HepG2 (cell line): ENCODE measurements at places on chromosomes 6 and 20.

GRCh38 chr20:58987790-58988564 is 6.9 kb downstream of the NELFCD start:
- DNase-seq = no peak

DNA sequence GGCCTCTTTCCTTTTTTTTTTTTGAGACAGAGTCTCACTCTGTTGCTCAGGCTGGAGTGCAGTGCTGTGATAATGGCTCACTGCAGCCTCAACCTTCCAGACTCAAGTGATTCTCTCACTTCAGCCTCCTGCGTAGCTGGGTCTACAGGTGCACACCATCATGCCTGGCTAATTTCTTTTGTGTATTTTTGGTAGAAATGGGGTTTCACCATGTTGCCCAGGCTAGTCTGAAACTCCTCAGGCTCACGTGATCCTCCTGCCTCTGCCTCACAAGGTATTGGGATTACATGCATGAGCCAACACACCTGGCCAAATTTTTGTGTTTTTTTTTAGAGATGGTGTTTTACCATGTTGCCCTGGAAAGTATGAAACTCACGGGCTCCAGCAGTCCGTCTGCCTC is 29.3 kb downstream of the SRC start:
- DNase-seq = no peak

- no peak for DNase-seq
Observed at GRCh38 chr6:155352811-155353210, 38.5 kb upstream of the TFB1M start.

DNA sequence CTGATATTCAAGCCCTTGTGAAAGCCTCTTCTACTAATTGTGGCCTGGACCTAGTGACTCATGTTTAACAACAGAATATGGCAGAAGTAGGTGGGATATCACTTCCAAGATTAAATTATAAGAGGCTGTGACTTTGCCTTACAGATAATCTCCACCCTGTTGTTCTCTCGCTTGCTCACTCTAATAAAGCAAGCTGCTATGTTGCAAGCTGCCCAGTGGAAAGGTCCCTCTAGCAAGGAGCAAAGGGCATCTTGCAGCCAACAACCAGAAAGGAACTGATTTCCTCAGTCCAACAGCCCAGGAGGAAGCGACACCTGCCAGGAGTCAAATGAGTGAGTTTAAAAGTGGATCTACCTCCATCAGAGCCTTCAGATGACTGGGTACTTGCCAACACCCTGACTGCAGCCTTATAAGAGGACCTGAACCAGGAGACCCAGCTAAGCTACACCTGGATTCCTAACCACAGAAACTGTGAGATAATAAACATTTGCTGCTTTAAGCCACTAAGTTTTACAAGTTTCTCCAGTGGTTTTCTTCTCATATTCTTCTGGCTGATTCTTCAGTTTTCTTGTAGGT is 112.6 kb downstream of the FRK start:
- DNase-seq = peak; percentile 17

- DNase-seq = no peak
Observed at GRCh38 chr6:156698239-156699016, 78.8 kb upstream of the ARID1B start.

DNA sequence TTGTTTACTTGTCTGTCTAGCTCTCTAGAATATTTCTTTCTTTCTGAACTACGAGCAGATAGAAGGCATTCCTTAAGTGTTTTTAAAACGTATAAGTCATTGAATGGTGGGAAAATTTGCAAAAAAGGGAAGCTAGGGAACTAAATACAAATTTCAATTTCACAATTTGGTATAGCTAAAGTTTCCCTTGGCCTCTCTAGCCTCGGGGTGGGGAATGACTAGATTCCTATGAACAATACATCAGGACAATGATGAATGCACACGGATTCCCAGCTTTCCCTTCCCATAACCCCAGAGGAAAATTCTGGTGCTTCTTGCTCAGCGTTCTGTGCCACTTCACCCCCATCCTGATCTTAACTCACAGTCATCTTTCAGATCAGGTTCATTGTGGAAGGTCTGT is 113.3 kb upstream of the ASF1A start:
- DNase-seq = no peak
